CD4-positive, CD25-positive, alpha-beta regulatory T cell (primary cell): ENCODE measurements at places on chromosomes 6 and 20. TPM values are rescaled to one million over a fixed set of nuclear protein-coding genes. Genes with fewer than 3 reads are reported as not detected.

MTFR2 gene
- total RNA-seq = 3.7 TPM

CD93 gene
- 3.3 TPM for total RNA-seq

MRPL14 gene
- total RNA-seq = 11.8 TPM

AIF1 gene
- 9.9 TPM for total RNA-seq

TMEM200A gene
- 1.1 TPM for total RNA-seq

ARMC12 gene
- 0.57 TPM for total RNA-seq

PCSK2 gene
- not detected for total RNA-seq

LPA gene
- total RNA-seq = not detected

DNA sequence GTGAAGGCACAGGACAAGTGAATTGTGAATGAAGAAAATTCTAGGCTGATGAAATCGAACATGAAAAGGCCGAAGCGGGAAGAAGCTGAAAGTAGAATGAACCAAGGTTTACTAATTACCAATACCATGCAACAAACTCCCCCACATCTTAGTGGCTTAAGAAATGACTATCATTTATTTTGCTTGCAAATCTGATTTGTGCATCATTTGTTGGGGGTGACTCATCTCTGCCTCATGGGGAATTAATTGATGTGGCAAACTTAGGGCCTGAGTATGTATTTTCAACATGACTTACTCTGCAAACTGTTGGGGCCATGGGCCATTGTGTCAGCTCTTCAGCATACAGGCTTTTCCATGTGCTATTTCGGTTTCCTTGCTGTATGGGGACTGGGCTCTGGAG lies 26.8 kb downstream of the PPP1R14C start:
- no peak for DNase-seq

- DNase-seq = no peak
Observed at GRCh38 chr6:11598687-11599086, 61.1 kb downstream of the TMEM170B start.

- no peak for DNase-seq
Observed at GRCh38 chr6:167129562-167129961, 6.7 kb downstream of the CCR6 start.

DNA sequence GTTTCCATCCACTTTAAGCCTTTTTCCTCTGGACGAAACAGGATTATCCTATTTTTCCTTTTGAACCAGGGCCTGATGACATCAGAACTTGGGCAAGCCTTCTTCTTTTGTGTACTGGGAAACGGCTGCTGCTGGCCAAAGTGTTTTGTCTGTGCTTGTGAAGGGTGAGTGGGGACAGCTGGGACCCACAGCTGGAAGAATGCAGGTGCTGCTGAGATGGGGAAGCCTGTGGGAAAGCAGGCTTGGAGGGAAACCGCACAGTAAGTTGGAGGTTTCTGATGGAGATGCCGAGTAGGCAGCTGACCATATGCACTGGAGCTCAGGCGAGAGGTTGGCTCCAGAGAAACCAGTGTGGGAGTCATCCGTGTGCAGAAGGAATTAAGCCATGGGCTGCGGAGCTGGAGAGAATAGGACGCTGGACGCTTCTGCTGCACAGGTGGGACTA lies 8.5 kb upstream of the PSMG4 start:
- no peak for DNase-seq

- DNase-seq = no peak
Observed at GRCh38 chr6:135936606-135937005, 85.1 kb downstream of the PDE7B start.

DNA sequence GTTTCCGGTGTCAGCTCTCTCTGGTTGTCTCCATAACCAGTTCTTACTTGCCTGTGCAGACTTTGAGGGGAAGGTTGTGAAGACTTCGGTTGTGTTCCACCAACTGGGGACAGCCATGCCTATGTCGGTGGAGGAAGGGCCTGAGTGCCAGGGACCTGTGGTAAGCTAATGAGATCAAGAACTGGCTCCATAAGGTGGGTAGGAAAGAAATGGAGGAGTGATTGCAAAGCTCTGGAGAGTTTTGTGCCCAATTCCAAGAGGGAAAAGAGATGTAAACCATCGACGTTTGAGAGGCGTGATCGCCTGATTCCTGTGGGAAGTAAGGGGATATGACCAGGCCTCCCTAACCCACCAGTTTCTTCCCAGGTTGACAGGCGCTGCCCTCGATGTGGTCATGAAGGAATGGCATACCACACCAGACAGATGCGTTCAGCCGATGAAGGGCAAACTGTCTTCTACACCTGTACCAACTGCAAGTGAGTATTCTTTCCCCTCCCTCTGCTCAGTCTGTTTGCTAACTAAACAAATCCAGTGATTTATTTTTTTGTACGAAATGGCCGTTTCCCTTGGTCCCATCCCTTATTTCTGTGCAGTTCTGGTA lies 893 bp downstream of the POLR1H start:
- DNase-seq = peak; percentile 82

GRCh38 chr20:32518593-32519380 lies 66.3 kb downstream of the NOL4L start:
- DNase-seq = no peak

DNA sequence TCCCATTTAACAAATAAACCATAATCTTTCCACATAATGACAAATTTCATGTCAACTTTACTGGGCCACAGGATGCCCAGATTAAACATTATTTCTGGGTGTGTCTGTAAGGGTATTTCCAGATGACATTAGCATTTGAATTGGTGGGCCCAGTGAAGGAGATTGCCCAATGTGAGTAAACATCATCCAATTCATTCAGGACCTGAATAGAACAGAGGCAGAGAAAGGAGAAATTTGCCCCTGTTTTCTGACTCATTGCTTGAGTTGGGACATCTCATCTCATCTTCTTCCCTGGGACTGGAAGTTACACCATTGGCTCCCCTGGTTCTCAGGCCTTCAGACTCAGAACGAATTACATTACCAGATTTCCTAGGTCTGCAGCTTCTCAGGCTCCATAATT lies 142.9 kb downstream of the TPBG start:
- DNase-seq = no peak

DNA sequence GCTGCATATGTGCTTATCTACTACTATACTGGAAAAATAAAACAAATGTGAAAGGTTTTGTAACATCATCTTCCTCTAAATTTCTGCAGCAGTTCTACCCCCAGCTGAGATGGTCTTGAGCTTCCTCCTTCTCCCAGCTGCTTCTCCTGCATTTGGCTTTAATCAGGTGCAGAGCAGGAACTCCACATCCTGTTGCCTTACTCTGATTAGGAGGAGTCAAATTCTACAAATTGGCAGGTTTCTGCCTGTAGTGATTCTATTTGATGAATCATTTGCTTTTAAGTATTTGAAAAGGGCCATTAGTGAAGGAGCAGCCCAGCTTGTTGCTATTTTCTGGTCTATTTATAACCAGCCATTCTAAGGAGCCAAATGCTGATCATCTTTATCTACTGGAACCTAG lies 224.5 kb downstream of the GMDS start:
- no peak for DNase-seq

GRCh38 chr6:5617179-5617578 lies 355.9 kb downstream of the FARS2 start:
- no peak for DNase-seq

GRCh38 chr20:63225082-63225454 lies 9.1 kb upstream of the YTHDF1 start:
- DNase-seq = no peak

- DNase-seq = no peak
Observed at GRCh38 chr6:157380458-157380778, 572 bp upstream of the ZDHHC14 start.
